ENCODE measurements at places on chromosomes 6 and 20.

DNA sequence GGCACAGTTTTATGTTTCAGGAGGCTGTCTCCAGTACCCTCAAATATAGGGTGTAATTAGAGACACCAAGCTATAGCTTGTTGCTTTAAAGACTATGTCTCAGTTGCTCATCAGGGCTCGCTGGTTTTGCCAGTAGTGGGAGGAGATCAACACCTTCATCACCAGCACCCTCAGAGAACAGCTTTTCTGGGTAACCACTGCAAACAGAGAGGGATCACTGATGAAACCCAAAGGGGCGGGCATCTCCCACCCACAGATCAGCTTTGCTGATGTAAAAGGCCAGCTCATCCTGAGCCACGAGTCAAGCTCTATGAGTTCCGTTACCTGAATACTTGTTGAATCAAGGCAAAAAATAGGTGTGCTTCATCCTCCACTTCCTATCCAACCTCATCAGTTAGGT, 187.7 kb downstream of the AIG1 start:
- no peak for DNase-seq

- peak; percentile 14 for DNase-seq
Measured at GRCh38 chr6:13813621-13814175, 659 bp downstream of the MCUR1 start.

GRCh38 chr6:53523511-53524454, 21.1 kb downstream of the GCLC start:
- DNase-seq, result no peak

DNA sequence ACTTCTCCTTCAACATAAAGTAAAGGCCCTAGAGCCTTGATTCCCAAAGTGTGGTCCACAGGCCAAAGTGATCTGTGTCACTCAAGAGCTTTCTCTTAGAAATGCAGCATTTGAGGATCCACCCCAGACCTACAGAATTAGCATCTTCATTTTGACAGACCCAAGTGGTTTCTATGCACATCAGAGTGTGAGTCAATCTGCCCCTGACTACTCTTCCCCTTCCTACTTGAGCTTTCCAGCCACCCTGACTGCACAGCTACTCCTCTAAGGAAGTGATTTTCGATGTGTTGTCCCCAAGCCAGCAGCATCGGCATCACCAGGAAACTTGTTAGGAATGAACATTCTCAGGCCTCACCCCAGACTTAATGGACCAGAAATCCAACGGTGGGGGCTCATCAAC, 2.6 kb downstream of the MEP1A start:
- DNase-seq, result no peak

GRCh38 chr6:42339991-42340401, 111.7 kb downstream of the TRERF1 start:
- peak; percentile 35 for DNase-seq

DNA sequence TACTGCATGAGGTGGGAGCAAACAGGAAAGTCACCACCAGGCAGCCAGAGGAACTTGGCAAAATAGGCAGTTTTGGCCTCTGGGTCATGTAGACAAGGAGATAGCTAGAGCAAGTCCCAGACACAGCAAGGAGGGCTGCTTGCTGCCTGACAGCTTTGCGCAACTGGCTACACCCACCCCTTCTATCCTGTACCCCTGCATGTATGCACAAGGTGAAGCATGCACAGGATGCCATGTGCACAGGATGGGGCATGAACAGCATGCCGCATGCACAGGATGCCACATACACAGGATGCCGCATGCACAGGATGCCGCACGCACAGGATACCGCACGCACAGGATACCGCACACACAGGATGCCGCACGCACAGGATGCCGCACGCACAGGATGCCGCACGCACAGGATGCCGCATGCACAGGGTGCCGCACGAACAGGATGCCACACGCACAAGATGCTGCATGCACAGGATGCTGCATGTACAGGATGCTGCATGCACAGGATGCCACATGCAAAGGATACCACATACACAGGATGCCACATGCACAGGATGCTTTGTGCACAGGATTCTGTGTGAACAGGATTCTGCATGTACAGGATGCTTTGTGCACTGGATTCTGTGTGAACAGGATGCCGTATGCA, 104.9 kb upstream of the IYD start:
- DNase-seq, result peak; percentile 18

- no peak for DNase-seq
Measured at GRCh38 chr6:18279422-18279821, 15.1 kb upstream of the DEK start.

GRCh38 chr6:106630366-106630765, 988 bp downstream of the QRSL1 start:
- DNase-seq, result no peak

DNA sequence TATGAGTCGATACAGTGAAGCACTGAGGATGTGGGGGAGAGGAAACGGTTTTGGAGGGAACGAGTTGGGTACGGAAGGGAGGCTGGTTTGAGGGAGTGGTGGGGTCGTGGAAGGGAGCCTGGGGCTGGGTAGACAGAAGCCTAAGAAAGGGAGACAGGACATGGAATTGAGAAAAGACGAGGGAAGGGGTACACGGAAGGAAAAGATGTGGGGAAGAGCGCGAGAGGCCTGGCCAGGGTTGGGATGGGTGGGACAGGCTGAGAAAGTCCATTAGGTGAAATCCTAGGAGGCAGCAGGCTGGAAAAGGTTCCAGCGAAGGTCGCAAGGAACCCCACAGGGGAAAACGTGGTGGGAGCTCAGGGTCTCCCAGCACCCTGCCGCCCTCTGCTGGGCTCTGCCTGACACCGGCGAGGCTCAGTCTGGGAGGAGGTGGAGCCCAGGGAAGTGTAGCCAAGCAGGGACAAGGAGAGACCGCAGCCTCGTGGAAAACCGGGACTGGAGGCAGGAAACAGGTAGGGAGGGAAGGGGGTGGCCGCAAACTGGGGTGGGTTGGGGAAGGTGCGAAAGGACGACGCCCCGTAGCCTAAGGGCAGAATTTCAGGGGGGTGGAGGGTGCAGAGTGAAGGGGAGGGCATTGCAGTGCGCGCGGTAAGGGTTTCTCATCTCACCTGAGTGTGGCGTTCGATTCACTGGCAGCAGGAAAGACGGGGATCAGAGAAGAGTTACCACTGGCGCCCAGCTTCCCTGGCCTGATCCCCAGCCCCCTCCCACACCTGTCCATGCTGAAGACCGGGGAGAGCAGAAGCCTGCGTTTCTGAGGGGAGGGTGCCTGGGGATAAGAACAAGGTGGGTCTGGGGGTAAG, 4.3 kb downstream of the GABBR1 start:
- DNase-seq, result peak; percentile 36

GRCh38 chr6:6251555-6252280, 68.7 kb downstream of the F13A1 start:
- DNase-seq, result no peak

GRCh38 chr6:2581011-2581410, 169.7 kb downstream of the MYLK4 start:
- no peak for DNase-seq

- no peak for DNase-seq
Measured at GRCh38 chr20:16362642-16363041, 210.6 kb downstream of the KIF16B start.

- peak; percentile 62 for DNase-seq
Measured at GRCh38 chr6:132813173-132813856, 1.1 kb upstream of the RPS12 start.

GRCh38 chr6:158808941-158809678, 10.1 kb downstream of the EZR start:
- DNase-seq, result peak; percentile 50

DNA sequence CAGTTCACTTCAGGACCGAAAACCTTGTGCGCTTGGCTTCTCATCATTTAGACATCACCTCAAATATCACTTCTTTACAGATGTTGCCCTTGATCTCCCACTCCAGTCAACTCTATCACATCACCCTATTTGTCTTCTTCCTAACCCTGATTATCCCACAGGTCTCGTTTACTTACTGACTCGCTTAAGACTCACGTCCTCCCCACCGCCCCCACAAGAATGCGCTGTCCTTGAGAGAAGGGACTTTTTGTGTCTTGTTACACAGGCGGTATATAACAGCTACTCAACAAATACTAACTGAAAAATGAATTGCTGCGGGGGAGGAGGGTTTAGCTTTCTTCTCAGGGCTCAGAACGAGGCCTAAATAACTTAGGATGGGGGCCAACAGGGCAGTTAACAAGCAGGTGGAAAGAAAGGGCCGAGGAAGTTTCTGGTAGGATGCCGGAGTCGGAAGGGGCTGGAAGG, 527 bp downstream of the TOMM34 start:
- peak; percentile 51 for DNase-seq

DNA sequence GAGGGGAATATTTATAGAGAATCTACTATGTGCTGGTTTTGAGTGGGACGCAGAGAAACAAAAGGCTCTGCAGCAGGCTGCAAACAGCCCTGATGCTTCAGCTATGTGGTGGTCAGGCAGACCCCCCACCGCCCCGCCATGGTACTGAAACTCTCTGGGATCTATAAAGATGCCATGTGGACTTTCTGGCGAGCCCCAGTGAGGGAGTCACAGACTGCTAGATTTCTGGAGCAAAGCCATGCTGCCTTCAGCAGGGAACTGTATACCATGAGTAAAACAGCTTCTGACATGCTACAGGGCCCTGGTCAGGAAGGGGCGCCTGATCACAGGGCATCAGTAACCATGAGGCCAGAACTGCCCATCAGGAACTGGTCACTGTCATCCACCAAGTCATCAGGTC, 19.2 kb upstream of the BPIFB1 start:
- DNase-seq, result no peak

DNA sequence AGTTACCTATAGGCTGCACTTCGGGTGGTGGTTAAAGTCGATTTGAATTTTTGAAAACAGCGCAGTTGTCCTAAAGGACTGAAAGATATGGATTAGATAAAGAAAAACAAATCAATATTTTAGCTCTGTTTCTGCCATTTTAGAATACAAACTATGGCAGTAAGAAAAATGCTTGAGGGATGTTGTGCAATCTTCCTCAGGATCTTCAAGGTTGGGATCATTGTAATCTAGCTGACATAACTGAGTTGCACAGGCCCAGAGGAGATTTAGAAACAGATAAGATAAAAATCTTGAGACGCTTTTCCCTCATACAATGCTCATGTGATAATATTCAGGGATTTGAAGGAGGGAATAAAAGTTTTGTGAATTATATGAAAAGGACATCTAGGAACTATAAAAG, 926 bp downstream of the PEX3 start:
- no peak for DNase-seq

GRCh38 chr6:38580030-38580429, 59.7 kb downstream of the BTBD9 start:
- no peak for DNase-seq

DNA sequence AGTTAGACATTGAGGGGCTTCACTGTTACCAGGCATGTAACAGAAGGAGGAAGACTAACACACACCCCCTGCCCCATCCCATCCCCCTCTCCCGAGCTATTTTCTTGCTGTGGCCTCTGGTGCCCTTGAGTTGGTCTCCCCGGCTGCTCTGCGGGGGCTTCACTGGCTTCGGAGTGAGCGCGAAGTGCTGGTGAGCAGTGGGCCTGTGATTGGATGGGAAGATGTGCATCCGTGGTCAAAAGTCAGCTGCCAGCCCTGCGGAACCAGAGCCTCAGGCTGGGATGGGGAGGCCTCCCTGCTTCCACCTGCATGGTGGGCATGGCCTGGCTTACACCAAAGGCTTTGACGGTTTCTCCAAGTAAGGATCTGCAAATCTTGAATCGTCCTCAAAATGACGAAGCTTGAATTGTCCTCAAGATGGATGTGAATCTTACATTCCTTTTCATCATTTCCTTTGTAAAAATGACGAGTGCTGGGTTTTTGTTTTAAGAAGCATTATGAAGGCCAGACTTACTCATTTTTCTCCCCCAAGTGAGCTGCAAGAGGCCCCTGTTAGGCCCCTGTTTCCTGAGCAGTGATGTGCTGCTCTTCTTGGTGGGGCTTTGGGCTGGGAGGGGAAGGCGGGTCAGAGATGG, 23.7 kb downstream of the SPATA2 start:
- DNase-seq, result no peak

DNA sequence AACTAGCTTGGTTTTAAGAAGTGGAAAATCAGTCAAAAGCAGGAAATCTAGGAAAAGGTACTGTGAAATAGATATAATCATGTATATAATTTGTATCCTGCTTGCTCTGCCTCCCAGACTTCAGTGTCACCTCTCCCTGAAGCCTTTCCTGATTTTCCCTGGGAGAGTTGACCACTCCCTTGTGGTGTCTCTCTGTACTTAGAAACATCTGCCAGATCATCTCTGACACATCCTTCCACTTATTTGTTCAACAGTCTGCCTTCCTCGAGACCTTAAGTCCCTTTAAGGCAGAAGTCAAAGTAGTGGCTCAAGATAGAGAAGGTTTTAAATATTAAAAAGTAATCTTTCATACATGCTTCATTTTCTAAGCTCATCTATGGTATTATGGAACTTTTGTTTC, 236.5 kb downstream of the CDKAL1 start:
- no peak for DNase-seq

DNA sequence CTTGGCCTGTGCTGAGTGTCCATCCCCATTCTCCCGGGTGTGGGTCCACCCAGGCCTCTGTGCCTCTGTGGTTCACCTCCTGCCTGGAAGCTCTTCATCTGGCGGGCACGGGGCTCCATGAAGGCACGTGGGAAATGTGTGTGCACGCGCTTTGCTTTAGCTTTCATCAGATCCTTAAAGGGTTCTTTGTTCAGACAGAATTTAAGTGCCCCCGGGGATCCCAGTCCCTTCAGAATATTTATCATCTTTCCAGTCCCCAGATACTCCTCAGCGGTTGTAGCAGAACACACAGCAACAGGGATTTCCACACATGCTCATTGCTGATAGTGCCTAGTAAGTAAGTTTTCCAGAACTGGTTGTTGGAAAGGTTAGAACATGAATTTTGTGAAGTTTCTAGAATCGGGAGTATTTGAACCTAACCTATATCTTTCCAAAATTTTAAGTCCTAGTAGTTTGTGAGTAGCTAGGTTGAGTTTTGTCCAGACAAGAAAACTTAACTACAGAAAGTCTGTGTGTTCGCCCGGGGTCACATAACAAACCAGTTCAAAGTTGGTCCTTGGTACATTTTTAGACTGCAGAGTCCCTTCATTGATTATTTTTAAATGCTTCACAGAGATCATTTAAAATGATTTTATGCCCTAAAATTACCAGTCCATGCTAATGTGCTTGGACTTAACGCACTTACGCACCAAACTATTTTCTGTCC, 67.7 kb downstream of the RPP40 start:
- no peak for DNase-seq

DNA sequence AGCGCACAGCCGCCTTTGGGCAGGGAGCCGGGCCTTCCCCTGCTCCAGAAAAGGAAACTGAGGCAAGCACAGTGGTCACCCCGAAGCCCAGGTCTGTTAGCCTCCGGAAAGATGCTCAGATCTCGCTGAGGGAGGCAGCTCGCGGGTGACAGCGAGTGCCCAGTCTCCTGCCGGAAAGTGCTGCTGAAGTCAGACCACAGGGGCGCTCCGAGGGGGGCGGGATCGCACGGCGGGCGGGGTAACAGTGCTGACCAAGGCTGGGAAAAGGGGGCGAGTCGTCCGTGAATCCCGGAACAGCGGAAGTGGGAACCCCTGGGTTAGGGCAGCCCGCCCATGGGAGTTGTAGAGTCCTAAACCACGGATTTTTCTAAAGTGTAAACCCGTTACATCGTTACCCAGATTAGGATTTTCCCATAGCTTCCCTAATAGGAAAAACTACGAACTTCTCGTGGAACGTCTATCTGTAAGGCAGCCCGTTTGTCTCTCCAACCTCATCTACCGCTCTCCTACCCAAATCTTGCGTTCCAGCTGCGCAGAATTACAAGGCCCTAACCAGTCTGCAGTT, 504 bp downstream of the VPS16 start:
- peak; percentile 24 for DNase-seq

GRCh38 chr20:64143018-64143801, 21.0 kb upstream of the MYT1 start:
- DNase-seq, result no peak

- no peak for DNase-seq
Measured at GRCh38 chr6:125821825-125822281, 31.1 kb downstream of the NCOA7 start.
